RPMI7951 (cell line): ENCODE measurements at places on chromosomes 4 and X.
A peak's percentile ranks its signal among the peaks of the same experiment; 100 is the strongest.

- no peak for DNase-seq
Observed at GRCh38 chrX:38256019-38256418, 35.3 kb upstream of the SRPX start.

DNA sequence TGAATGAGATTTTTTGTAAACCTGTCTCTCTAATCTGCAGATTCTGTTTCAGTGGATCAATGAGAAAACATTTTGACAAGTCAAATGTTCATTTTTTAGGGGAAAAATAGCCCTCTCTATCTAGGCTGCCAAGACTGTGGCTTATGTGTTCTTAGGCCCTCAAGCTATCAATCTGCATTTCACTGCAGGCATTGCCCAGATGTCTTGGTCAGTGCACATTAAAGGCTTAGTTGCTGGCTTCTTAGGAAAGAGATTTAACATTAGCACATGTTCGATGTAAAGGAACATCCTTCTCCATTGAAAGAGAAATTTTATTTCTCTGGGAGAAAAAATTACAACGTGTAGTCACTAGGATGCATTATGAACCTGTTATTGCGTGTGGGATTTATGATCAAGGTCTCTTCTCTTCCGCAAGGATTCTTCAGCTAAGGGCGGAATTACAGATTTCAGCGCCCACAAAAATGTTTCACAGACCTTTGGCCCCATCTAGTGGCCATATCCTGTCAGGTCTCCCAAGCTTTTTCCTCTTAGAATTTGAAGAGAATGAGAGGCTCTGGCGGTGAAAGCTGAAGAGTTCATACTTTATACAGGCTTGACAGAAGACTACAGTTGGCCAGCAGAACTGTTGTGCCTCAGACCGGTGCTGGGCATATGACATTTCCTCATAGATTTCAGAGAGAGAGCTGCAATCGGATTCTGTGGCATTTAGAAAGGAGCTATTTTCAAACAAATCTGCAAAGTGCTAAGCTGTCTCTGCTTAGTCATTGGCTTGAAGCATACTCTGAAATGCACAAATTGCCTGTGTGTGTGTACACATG, 144.6 kb upstream of the NOCT start:
- DNase-seq = peak; percentile 53

DNA sequence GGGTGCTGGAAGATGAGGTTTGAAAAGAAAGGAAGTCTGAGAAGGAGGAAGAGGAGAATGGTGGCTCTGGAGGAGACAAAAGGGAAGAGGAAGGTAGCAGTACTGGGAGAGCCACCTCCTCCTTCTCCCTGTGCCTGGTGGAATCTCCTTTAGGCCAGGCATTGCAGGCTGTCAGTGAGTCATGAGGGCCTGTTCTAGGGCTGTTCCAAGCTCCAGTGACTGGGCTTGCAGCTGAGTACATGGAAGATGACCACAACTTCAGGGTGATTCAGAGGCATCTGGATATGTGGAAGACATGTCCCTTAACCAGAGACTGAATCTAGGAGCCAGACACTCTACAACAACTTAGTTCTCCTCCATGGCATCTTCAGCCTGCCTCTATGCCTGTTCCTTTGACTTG, 107.8 kb downstream of the EFNB1 start:
- DNase-seq = peak; percentile 92

DNA sequence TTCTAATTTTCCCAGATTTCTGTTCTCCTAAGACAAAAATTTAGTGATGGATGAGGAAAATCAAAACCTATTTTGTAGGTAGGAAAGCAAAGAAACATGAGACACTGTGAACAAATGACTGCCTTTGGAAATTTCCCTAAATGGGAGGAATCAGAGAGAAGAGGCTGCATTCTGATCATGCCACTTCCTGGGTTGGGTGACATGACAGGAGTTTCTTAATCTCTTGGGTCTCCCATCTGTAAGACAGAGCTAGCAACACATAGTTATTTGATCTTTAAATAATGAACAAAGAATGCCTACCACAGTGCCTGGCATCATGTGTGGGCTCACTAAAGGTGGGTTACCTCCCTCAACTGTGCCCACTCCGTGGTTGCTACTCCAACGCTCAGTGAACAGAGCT, 57.1 kb downstream of the CCDC149 start:
- DNase-seq = no peak

GRCh38 chr4:153228512-153229140, 24.4 kb downstream of the TRIM2 start:
- peak; percentile 49 for DNase-seq

DNA sequence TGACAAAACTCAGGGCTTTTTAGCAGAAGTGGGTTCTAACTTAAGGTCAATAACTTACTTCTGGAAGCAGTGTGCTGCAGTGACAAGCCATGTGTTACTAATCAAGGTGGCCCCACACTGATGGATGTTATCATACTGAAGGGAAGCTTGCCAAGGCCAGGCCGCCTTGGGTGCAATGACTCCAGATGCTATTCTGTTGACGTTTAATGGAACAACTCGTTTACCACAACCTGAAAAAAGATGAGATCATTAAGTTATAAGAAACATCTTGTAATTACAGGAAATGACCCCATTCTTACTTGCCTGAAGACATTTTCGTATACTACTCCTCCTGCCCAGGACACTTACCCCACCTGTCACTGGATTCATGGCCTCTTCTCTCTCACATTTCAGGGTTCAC, 38.9 kb upstream of the TMPRSS11D start:
- DNase-seq = peak; percentile 52
